RPMI7951 (cell line): ENCODE measurements at places on chromosomes 11 and 22. TPM values are rescaled to one million over a fixed set of nuclear protein-coding genes. Genes with fewer than 3 reads are reported as not detected.

- no peak for DNase-seq
These were observed 92.8 kb downstream of the BRD1 start for GRCh38 chr22:49734882-49735281.

DNA sequence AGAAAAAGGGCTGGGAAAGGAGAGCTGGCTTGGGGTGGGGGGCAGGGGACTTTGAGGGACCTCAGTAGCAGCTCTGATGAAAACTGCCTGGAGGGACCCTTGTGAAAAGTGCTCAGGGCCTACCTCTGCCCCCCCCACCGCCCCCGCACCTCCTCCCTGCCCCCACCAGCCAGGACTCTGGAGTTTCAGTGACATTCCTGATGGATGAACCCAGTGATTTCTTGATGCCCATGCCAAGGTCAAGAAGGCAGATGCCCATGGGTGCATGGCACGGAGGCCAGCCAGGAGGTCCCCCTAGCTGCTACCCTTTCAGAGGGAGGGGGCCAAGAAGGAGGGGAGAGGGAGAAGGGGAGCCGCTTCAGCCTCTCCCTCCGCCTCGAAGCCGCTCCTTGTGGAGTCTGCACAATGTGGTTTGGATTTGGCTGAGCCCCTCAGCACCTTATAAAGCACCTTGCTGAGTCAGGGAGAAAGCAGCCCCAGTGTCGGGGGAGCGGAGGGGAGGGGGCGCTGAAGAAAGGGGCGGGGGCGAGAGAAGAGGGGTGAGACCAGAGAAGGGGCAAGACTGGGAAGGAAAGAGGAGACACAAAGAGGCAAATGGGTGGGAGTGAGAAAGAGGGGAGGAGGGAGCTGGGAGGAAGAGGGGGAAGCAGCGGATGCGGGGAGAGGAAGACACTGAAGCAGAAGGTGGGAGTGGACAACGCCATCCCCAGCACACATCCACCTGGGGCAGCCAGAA lies 2.1 kb upstream of the CLCF1 start:
- no peak for DNase-seq

DNA sequence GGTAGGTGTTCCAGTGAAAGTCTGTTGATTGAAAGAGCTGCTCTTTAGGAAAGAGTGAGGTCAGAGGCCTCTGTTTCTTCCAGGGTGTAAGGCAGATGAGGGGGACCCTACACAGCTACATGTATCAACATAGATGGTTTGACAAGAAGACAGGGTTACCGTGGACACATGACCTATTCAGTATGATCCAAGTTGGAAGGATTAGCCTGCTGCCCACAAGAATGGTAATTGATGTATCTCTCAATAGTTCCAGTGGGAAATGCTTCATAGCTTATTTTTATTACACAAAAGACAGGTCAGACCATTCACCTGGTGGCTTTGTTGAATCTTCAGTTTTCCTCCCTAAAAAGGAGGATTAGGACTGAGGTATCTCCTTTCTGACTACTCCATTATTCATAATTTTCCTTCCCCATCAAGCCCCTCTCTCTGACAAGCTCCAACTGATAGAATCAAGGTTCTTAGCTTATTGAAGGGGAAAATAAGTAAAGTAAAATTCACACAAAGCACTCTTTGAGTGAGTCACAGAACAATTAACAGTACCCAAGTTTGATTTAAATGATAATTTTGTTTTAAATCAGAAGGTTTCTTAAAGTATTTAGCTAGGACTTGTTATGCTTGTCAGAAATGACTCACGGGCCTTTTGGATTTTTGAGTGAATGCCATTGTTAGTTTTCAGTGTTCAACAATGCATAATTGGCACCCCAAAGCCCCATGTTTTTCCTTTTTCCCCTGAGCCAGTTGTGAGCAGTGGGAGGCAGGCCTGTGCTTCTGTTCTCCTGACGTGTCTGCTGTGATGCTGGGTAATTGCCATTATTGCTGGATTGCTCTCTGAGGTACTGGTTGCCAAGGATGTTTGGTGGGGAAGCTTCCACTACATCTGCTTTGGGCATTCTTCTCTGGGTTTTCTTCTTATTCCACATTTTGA lies 373.2 kb downstream of the DDX10 start:
- DNase-seq, result peak; percentile 62

GRCh38 chr11:82775736-82776346 lies 42.2 kb upstream of the FAM181B start:
- DNase-seq, result peak; percentile 58

GRCh38 chr11:112806876-112807275 lies 154.3 kb upstream of the NCAM1 start:
- no peak for DNase-seq

- DNase-seq, result no peak
These were observed 10.4 kb downstream of the RCOR2 start for GRCh38 chr11:63906585-63906984.

DNA sequence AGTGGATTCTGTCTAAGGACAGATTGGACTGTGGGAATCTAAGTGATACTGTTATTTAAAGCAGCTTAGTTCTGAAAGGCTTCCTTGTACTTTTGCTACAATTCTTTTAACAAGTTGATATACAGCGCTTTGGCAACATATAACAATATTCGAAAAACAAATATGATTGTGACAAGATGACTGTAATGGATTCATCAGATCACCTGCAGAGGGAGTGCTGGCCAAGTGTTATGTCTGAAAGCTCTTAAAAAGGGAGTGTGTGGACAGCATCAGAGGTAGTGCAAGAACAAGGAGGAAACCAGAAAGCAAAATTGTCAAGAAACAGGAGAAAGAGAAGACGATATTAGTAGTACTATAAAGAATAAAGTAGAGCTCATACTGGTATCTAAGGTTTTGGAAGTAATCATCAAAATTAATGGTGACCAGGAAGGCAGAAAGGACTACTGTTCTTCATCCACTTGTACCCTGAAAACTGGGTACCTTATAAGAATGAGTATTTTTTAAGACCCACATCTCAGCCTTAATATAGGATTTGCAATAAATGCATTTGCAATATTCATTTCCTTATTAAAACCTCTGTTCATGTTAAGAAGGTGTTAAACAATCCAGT lies 1112.0 kb upstream of the CCDC90B start:
- no peak for DNase-seq

The MUC5AC gene
- total RNA-seq, result not detected in 2 replicates

DNA sequence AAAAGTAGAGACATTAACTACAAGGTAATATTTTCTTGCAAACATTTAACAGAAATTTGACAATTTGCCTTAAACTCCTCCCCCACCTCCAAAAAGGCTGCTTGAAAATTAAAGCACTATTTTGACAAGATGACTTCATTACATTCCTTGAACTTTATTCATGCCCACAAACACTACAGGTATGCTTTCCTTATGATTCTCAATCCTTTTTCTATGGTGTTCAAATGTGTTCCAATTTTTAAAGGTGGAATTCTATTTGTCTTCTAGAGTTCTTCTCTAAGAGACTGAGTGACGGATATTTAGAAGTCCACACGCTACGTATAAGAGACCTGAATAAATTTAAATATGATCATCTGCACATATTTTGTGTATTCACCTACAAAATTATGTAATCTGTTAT lies 69.4 kb downstream of the MRTFA start:
- no peak for DNase-seq

DNA sequence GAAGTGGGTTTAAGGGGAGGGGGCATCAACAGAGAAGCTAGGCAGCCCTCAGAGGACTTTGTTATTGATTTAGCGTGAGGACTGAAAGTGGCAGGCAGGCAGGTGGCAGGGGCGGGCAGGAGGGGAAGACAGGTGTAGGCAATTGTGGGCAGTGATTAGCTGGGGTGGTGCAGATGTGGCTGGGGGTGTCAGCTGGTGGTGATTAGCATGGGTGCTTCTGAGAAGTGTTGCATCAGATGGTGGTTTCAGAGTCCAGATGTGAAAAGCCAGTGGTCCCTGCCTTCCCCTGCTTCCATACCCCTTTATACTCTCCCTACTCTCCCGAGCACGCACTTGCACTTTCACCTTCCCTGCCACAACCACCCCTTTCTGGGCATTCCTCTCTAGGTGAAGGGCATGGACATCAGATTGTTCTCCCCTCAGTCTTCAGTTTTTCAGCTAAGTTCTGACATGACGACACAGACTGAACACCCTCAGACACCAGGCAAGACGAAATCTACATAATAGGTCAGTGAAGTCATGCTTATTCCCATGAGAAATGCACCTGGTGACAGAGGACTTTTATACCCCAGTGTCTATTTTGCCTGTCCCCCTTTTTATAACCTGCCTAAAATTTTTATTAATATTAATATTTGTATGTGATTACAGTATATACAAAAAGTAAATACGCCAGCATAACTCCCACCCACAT lies 435.7 kb upstream of the CADM1 start:
- no peak for DNase-seq

DNA sequence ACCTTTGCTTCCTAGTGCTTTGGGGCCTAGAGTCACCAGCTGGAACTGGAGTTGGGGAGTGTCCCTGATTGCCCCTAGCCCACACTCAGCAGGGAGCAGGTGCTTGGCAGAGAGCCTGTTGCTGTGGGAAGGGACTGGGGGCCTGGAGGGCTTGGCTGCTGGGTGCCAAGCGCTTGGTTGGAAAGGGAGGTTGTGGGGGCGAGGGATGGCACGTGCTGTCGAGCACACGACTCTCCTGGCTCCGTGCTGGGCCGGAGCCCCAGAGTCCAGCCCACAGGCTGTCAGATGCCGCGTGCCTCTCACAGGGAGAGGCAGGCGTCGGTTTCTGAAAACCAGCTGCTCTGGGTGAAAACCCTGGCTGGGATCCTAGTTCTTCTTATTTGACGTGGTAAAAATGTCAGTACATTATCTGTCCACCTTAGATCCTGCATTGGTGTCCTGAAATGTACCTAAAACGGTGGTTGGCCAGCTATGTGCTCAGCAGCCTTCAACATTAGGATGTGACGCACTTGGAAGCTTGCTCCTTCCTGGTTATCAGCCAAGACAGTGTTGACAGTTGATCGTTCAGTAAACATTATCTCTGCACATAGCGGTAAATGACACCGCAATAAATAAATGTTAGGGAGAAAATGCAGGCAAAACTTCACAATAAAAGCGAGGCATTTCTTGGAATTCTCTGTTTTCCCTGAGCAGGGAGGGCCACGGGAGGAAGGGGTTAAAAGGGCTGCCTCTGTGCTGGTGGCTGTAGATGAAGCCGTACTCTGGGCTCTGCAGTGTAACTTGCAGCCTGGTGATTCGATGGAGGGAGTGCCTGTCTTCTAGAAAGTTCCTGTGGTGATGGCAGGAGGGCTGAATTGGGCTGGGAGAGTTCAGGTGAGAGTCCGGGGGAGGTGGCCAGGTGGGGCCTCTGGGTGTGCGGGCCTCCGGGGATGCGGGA lies 29.2 kb downstream of the GRAMD4 start:
- no peak for DNase-seq

The OPCML gene
- total RNA-seq, result not detected in 2 replicates

DNA sequence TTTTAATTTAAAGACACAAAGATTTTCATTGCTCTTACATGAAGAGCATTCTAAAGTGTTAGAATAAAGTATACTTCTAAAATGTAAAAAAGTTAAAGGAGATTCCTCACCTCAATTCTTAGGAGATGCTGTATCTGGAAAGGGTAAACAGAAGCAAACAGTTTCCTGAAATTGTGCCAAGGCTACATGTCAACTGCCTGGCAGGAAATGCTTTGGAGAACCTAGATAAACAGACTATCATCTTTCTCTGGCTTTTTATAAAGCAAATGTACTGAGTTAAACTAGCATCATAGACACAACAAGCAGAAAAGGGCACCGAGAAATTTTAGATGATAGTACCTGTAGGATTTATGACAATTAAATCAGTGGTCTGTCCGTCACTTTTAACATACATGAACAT lies 24.7 kb upstream of the AKIP1 start:
- no peak for DNase-seq

The C11orf91 gene
- not detected in 2 replicates for total RNA-seq

The NAALAD2 gene
- 0.24 and 0.59 TPM in 2 replicates for total RNA-seq

The POTEH gene
- 0.24 and 0.29 TPM in 2 replicates for total RNA-seq

DNA sequence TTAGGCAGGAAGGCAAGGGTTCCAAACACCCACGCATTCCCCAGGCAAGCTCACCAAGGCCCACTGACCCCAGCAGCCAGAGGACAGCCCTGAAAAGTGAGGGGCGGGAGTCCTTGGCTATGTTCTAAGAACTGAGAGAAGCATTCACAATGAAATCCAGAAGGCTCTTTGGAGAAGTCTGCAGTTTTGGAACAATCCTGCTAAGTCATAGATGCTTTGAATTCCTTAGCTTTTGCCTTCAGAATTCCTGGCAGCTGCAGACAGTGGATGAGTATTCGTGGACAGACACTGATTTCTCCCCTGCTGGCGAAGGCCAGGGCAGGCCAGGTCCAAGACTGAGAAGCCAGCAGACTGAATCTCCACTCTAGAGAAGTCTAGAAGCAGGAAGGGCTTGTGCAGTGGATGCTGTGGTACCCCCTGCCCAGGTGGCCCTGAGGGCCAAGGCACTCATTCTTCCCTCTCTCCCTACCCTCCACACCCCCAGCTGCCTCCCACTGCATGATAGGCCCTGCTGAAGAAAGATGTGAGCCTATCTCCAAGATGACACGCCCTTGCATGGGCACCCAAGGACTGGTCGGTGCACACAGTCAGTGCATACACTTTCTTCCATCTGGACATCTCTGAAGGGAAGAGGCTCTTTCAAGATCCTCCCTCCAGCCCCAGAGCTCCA lies 133.2 kb upstream of the TEAD1 start:
- peak; percentile 80 for DNase-seq

DNA sequence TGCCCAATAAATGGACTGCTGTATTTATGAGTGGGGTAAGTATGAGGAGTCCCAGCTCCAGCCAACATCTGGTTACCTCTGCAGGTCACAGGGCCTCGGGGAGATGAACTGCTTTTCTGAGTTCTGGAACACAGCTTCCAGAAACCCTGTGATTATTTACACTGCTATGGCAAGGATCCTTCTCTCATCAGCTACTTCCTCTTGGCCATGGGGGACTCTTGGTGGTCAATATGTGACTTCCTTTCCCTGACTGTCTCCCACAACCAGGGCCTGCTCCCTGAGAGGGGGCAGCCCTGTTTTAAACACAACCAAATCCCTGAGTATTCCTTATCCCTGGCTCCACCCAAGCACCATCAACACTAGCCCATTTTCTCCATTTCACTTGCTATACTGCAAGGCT lies 10.0 kb downstream of the RHOG start:
- DNase-seq, result no peak

DNA sequence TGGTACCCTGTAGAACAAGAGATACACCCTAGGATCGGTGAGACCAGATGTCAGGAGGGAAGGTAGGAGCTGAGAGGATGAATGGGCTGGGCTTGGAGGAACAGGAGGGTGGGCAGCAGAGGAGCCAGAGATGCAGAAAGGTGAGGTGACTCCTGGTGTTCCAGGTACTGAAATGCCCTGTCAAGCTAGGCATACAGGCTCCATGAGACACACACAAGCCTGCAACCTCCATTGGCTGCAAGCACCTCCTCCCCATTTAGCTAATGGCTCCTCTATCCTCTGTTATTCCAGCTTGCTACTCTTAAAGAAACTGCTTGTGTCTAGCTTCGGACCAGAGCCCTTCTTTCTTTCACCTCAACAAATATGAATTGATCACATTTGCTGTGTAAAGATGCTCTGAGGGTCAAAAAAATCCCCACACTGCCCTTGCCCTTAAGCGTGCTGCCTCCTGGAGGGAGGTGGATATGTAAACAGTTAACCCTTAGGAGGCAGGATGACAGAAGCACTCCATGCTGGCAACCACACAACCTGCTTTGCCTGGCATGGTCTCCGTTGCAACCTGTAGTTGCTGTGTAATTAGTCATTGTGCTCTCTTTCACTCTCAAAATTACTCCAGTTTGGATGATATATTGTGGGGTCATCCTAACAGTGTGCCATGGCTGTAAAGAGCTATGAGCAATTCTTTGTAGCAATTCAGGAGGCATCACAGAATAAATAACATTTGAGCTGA lies 156.0 kb downstream of the PKNOX2 start:
- no peak for DNase-seq
